A549 treated with Mapracorat at 1 μM for 4 hours (cell line): ENCODE measurements at places on chromosomes 1 and 21. TPM values are rescaled to one million over a fixed set of nuclear protein-coding genes. Genes with fewer than 3 reads are reported as not detected.

Gene NHLH2
- total RNA-seq, result not detected in 5 replicates

Gene KAZN
- total RNA-seq, result 3.1 to 4.2 TPM (median 3.6 TPM) in 5 replicates

Gene ACTRT2
- total RNA-seq, result not detected in 5 replicates

Gene NIPAL3
- total RNA-seq, result 5.5 to 8.4 TPM (median 7.3 TPM) in 5 replicates

Gene AMY2B
- total RNA-seq, result 0.40 to 0.63 TPM (median 0.56 TPM) in 5 replicates

Gene PADI1
- total RNA-seq, result 1.3 to 2.0 TPM (median 1.5 TPM) in 5 replicates

Gene LCE1F
- total RNA-seq, result not detected in 5 replicates

Gene PHLDA3
- total RNA-seq, result 91.1 to 175 TPM (median 155 TPM) in 5 replicates

Gene GPR61
- total RNA-seq, result not detected in 5 replicates

Gene LAMB3
- total RNA-seq, result 16.9 to 24.8 TPM (median 20.5 TPM) in 5 replicates

Gene C8B
- total RNA-seq, result not detected in 5 replicates
